SHP77 (cell line): ENCODE measurements at places on chromosomes 6 and 20.

DNA sequence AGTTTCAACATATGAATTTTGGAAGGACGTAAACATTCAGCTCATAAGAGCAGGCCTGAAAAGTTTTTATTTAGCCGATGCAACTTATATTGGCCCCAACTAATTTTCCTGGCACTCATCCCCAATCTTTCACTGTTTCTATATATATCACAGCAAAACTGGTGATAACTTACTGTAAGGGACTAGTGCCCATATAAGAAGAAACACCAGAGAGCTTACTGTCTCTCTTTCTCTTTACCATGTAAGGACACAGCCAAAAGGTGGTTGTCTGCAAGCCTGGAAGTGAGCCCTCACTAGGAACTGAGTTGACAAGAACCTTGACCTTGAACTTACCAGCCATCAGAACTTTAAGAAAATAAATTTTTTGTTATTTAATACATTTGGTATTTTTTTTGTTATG, 807.4 kb upstream of the CITED2 start:
- DNase-seq: no peak

DNA sequence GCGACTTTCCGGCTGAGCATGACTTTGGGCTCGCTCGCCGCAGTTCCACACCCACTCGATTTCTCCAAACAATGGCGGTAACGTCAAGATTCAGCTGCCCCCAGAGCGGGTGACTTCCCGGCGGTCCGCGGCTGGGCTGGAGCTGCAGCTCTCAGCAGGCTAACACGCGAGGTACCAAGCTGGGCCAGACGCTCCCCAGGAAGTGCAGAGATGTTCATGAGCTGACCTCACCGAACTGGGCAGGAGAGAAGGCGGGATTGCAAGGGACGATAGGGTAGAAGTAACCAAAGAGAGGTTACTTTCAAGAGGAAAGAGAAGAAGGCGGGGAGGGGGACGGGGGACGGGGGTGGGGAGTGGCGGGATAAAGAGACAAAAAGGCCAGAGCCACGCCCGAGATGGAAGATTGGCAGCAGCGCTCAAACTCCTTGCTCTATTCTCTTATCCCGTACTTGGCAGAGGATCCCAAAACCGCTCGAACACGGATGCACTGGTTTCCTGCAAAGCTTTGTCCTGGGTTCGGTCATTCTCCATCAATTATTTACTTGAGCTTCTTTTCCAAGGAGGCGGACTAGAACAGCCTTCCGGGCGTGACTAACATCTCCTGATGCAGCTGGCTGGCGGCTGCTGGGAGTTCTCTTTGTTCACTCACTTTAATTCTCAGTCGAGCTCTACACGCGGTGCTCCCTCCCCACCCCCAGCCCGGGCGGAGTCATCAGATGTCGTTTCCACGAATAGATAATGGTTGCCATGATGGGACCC, at the start of gene MTCL3:
Gene MTCL3 (minus strand): TSS at position 626 of the 759 bp plus-strand sequence.
- DNase-seq: peak; percentile 91

DNA sequence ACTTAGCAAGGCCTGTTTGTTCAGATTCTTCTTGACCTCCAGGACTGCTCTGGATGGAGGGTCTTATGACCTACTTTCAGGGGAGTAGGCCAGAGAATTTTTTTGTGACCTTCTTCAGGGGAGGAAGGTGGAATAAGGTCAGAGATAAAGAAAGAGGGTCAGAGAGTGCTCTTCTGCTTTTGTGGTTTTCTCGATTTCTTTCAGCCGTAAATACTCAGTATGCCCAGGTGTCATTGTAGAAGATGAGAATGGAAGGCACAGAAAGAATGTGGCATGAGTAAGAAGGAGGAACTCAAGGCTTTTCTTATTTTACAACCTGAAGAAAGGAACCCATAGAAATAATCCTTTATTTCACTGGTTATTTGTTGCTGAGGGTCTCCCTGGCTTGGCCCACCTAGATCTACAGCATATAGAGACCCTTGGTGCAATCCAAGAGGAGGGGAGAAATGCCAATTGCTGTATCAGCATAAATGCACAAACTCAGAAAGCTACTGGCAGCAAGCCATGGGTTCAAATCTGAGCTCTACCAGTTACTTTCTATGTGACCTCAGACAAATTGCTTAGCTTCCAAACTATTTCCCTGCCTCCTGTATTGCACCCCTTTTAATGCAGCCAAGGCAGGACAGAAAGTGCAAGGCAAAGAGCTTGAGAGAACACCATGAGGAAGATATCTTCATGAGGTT, 68.0 kb downstream of the OLIG3 start:
- DNase-seq: no peak

- no peak for DNase-seq
Observed at GRCh38 chr6:132818404-132819359, 4.3 kb downstream of the RPS12 start.

GRCh38 chr6:7541175-7542064, at the start of gene DSP:
TSS of gene DSP (plus strand) at chr6:7541671. CDS start at chr6:7541916, 245 bp downstream.
- DNase-seq: peak; percentile 50

GRCh38 chr6:96138406-96138805, 122.6 kb downstream of the FUT9 start:
- DNase-seq: no peak

GRCh38 chr20:38730989-38731737, 6.9 kb downstream of the SLC32A1 start:
- peak; percentile 59 for DNase-seq

DNA sequence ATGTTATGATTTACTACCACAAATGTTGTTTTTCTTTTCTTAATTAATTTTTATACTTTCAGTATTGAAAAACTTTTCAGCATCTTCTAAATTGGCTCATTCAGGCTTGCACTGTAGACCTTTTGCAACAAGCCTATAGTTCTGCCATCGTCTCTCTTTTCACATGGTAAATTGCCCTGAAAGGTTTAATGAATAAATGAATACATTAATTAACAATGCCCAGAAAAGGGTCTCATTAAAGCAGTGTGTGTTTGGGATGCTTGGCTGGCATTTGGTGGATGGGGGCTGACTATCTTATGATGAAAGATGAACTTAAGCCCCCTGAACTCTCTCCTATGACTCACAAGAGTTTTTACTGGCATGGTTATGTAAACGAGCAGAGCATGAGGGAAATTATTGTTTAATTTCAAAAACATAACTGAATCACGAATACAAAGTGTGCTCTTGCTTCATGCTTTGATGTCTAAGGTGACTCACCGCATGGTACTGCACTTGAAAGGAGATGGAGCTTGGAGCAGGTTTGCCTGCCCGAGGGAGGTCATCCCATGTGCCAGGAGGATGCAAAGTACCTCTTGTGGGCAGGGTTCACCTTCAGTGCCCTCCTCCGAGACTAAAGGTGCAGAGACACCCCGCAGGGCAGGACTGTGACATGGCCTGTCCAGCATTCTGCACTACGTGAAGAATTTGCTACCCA, 13.8 kb upstream of the PCK1 start:
- DNase-seq: no peak

DNA sequence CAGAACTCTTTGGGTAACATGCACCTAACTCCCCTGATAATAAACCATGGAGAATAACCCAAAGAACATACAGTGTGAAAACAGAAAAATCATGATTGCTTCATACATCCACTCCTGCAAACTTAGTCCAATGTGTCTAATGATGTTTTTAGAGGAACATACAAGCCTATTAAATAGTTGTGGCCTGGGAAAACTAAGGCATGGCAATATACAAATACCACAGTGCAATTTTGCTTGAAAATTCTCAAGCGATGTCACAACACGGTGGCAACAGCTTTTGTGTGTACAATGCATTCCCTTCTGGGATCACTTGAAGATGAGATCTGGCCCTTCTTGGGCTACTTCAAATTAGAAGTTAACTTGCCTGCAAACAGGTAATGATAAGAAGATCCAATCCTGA, 16.7 kb downstream of the MAP3K5 start:
- DNase-seq: no peak

GRCh38 chr20:21640556-21640955, 64.9 kb upstream of the PAX1 start:
- peak; percentile 71 for DNase-seq

DNA sequence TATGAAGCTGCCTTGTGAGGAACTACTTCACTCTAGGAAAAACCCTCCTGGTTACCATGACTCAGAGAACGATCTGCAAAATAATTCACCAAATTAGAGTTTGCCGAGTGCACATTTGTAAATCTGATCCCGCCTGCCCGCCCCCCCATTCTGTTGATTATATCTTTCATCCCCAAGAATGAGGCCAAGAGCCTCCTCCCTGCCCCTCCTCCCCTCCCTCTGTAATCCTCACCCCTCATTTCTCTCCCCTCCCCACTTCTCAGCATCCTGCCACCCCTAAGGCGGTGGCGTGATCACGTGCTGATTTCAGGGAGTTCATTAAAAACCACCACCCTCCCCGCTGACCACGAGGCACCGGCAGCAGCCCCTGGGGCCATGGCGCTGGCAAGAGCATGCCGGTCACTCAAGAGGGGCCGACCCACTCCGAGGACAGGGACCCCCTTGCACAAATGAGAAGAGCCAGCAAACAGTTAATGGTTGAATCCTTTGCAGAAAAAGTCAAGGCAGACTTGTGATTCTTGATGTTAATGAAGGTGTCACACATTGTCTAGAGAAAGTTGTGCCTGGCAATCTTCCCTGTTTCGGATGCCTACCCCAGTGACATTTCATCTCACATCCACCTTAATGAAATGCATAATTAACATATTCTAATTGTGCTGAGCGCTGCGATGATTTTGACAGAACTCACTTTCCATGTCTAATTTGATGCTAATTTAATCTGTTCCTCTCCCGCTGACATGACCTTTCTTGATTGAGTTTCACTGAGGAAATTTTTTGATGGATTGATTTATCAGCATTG, 247.9 kb downstream of the ZNF217 start:
- DNase-seq: no peak

DNA sequence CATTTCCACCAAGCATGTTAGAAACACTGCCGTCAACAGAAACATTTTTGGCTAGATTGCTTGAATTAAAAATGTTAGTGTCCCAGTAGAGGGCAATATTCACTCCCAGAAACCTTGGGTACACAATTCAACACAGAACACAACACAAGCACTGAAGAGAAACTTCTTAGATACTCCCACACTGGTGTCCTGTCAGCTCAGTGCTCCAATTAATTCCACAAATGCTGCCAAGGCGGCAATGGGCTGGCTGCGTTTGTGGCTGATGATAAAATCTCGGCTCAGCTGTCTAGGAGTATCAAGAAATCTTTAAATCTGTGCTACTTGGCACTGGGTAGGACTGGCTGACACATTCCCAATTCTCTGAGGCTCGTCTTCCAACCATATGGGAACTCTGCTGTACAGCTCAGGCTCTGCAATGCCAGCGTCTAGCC, 39.3 kb downstream of the BEND3 start:
- no peak for DNase-seq

DNA sequence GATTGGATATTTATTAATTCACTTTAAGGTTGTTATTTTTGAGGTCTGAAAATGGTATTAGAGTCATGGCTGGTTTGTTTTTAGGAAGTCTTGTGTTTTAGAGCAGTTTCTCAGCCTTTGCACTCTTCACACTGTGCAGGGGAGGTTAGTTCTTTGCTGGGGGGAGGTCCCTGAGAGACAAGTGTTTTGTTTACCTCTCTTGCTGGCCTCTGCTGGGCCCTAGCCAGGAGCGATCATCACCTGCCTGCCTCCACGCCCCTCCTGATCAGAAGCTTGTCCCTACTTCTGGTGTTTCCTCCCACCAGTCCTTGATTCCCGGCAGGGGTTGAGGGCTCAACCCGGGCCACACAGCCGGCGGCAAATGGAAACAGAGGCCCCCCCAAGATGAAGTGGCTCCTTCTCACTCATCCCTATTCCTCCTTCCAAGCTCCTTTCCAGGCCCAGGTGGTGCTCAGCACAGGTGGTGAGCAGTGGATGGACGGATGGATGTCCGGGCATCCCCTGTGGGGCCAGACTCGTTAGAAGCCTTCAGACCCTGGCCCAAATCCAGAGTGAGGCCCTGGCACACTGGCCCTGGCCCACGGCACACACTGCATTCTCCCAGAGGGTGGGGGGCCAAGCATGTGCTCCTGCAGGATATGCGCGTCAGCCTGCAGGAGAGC, 51.3 kb downstream of the GRM4 start:
- DNase-seq: no peak

- no peak for DNase-seq
Observed at GRCh38 chr20:34642009-34642408, 34.9 kb downstream of the PIGU start.

DNA sequence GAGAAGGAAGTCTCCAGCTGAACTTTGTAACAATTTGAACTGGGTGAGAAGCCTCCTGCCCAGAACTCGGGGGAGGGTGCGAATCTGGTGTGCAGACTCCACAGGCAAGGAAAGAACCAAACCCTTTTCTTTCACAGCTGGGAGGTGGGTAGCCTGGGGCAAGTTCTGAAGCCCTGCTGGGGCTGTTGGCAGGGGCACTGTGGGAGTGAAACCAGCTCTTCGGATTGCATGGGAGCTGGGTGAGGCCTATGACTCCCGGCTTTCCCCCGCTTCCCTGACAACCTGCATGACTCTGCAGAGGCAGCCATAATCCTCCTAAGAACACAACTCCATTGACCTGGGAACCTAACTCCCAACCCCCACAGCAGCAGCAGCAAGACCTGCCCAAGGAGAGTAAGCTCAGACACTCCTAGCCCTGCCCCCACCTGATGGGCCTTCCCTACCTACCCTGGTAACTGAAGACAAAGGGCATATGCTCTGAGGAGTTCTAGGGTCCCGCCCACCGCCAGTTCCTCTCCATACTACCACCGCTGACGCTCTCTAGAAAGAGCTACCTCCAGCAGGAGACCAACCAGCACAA, 37.5 kb downstream of the SOD2 start:
- DNase-seq: no peak

- DNase-seq: no peak
Observed at GRCh38 chr6:50451826-50452400, 261.4 kb upstream of the TFAP2D start.

- DNase-seq: no peak
Observed at GRCh38 chr6:16450821-16451220, 212.4 kb downstream of the GMPR start.

- DNase-seq: no peak
Observed at GRCh38 chr6:43842231-43842794, 72.3 kb downstream of the VEGFA start.

GRCh38 chr20:39338469-39339376, 376.6 kb downstream of the DHX35 start:
- no peak for DNase-seq

DNA sequence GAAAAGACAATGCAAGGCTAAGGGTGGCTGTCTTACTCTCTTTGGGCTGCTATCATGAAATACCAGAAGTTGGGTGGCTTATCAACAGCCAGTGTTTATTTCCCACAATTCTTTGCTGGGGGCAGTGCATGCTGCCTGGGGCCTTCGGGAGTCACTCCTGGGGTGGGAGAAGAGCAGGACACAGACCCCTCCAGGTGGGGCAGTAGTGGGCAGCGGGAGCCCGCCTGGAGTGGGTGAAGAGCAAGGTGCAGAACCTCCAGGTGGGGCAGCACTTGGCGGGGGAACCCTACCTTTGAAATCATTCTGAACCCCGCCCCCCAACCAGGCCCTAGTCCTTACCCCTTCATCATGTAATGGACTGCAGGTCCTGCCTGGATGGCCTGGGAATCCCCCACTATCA, 69.6 kb upstream of the THBS2 start:
- DNase-seq: no peak

GRCh38 chr6:149334682-149335160, 17.2 kb downstream of the TAB2 start:
- no peak for DNase-seq
